CD4-positive, alpha-beta T cell (primary cell): ENCODE measurements at places on chromosomes 7 and 10. TPM values are rescaled to one million over a fixed set of nuclear protein-coding genes. Genes with fewer than 3 reads are reported as not detected.

The HOXA3 gene
- not detected for total RNA-seq

DNA sequence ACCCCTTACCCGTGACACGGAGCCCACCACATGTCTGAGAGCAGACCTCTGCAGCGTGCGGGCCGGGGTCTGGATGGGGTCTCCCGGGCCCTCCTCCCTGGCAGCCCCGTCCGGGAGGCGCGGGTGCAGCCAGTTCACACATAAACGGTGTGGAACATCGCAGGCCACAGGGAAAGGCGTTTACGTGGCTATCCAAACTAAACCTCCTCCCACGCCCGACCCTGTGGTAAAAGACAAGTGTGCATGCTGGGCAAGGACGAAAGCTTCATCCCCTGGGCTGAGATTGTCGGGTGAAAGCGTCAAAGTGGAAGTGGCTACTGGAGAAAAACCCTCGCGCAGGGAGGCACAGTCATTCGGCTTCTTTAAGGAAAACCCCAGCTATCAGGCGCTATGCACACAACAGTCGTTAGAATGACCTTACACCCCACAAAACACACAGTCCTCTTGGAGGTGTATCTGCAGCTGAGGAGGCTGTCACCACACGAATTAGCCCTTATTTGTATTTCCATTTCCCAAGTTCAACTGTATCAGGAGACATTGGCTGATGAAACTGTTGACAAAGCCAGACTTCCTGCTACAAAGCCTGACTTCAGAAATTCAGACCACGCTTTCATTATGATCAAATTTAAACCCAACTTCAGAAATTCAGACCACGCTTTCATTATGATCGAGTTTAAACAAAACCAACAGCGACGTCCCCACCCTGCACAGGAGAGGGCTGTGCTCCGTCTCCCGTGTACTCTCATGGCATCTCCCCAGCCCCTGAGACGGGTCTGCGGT, 15.3 kb downstream of the GPER1 start:
- DNase-seq = no peak

The EPC1 gene
- 181 TPM for total RNA-seq

DNA sequence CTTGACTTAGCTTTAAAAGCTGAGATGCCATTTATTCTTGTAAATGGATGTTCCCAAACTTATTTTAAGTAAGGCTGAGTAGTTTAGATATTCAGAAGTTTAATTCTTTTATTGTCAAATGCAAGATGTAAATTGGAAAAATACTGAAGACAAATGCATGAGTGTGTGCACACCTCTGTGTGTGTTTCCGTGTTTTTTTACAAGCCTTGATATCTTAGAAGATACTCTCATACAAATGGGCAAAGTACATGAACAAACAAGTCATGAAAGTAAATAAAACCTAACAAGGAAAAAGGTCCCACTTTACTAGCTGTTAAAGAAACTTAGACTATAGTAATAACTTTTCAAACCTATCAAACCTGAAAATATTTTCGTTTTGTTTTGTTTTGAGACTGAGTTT, 29.0 kb downstream of the ACSL5 start:
- no peak for DNase-seq

- DNase-seq = no peak
Measured at GRCh38 chr7:26334166-26334859, 42.7 kb downstream of the SNX10 start.
